ENCODE measurements at places on chromosomes 3 and 15.

DNA sequence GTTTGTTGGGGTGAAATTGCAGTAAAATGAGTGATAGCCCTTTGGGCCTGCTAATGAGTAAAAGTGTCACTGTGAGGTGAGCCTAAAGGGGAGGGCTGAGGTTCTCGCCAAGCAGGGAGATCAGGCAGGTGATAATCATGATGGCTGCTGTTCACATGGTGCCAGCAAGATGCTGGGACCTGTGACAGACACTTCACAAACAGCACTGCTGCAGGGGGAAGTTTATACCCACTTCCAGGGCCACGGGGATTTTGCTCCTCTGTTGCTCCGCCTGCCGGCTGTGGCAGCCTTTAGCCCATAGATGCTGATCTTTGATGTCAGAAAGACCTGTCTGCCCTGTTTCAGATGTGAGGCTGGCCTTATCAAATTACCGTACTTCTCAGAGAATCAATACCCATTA lies 96.7 kb downstream of the SV2B start:
- no peak for DNase-seq

- no peak for DNase-seq
These were observed 244.8 kb downstream of the LRRN1 start for GRCh38 chr3:4043867-4044575.

DNA sequence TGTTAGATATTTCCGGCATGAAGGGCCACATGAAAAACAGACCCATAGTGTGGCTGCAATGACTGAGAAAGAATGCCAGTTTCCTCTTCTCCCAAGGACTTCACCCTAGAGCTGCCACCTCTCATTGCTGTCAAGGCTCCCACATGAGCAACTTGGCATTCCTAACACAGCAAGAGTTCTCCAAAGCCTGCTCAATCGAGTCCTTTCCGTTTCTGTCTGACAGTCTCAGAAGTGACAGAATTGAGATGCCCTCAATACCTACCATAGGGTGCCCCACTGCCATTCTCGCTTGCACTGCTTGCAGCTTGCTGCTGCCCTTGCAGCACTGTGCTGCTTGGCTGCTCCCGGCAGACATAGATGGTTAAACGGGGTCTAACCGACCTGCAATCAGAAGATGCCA lies 44.3 kb downstream of the UBP1 start:
- no peak for DNase-seq

GRCh38 chr3:157529085-157529484 lies 25.9 kb upstream of the VEPH1 start:
- DNase-seq: no peak

DNA sequence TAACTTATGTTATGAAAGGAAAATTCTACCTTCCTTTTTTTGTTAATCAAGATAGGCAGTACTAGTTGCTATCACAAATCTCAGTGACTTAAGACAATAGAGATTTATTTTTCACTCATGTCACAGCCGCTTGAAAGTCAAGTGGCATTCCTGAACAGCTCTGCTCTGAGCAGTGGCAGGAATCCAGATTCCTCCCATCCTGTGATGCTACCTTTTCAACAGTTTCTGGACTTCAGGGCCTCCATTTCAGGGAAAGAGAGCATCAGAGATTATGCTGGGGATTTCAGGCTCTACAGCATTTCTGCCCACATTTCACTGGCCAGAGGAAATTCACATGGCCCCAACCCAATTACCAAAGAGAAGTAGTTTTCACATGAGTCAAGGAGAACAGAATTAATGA lies 83.4 kb downstream of the IL1RAP start:
- no peak for DNase-seq

DNA sequence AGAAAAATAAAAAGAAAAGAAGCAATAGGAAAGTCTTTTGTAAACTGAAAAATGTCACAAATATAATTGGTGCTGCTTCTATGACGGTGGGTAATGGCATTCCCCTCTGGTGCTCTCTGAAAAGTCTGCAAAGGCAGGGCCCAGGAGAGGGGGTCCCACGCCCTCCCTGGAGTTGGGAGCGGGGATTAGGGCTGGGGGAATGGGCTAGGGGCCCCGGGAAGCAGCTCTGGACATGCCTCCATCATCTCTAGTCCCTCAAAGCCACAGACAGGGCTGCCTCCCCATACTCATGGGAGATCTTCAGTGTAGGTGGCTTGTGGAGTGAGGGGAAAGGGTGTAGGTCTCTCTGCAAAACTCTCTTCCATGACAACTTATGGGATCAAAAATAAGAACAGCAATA lies 7.8 kb upstream of the RHCG start:
- DNase-seq: no peak

DNA sequence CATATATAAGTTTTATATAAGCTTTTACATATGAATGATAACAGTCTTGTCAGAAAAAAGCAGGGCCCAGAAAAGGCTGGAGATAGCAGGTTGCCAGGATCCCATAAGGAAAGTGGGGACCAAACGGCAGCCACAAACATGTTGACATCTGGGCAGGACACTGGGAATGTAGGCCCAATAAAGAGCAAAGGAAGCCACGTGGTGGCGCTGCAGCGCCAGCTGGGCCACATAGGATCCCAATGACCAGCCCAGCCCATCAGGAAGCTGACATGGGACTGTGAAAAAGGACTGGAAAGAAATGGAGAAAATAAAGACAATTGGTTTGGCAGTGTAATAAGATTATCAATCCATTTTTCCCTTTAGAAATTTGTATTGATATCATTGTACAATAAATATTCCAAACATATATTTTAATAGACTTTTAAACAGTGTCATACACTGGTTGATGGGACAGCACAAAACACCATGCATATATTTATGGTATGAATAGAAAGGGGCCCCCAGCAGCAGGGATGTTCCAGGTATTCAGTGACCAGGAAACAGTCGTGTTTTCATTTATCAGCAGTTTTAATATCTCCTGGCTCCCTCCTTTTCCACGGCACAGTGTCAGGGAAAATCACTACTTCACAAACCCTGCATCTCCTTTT lies 89.0 kb upstream of the STRIT1 start:
- DNase-seq: peak; percentile 38

DNA sequence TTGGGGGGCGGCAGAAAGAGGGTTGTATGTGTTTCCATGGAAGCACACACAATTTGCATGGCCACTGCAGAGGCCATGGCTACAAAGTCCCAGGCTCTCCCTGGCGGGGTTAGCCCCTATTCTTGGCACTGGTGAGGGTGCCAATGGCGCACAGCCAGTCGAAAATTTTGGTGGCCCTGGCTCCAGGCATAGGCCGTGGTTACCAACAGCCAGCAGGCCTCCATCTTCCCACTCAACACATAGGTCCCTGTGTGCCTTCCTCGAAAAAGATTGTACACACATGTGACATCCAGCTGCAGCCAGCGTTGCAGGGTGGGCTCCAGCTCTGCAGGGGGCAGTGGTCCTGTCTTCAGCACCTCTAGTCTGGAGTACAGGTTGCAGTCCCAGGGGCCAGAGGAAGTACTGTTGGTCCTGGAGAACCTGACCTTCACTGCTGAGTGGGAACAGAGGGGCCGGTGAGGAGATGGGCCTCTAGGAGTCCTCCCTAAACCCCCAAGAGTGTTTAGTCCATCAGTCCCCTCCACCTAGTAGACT lies 7.1 kb downstream of the P4HTM start:
- no peak for DNase-seq

DNA sequence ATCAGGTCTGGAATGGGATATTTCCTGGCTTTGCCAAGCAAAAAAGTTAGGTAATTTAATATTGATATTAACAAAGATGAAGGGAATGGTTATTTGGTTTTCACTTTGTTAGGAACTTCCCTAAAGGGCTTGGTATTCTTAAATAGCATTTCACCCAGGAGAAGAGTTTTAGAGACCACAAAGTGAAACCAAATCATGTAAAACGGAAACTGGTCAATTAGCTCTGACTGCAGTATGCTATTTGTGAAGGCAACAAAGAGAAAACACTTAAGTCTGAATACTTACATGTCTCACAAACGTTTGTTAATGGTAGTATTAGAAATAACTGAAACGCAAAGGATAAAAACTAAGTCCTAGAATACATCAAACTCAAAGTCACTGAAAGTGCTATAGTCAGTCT lies 32.4 kb upstream of the SETMAR start:
- DNase-seq: no peak

DNA sequence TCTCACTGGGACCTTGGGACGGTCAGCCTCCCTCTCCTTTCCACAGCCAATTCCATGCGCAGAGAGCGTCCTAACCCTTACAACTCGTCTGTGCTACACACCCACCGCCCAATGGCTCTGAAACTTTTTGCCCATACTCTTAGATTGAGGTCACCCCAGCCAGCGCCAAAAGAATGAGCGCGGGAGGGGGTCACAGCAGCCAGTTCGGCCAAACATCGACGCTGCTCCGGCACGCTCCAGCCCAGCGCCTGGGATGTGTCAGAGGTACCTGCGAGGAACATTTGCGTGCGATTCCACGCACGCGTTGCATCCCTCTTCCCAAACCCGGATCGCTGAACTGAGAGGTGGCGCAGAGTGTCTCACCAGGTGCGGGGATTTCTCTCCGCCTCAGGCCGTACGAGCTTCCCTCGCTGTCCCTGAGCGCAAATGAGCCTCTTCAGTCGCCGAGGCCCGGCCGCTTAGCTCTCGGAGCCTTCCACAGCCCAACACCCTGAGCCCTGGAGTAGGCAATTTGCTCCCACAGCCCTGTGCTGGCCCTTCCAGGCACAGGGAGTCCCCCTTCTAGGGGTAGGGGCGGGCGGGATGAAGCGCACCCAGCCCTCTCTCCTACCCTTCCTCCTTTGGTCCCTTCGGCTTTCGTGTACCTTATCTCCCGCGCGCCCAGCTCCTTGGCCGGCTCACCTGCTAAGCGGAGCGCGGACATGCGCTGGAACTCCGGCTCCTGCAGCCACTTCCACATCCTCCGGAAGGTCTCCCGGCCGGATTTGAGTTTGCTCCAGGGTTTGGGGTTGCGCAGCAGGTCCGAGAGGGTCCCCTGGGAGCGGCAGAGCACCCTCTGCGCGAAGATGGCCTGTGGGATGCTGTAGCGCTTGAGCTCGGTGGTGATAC lies 1.8 kb downstream of the ONECUT1 start:
- peak; percentile 45 for DNase-seq

DNA sequence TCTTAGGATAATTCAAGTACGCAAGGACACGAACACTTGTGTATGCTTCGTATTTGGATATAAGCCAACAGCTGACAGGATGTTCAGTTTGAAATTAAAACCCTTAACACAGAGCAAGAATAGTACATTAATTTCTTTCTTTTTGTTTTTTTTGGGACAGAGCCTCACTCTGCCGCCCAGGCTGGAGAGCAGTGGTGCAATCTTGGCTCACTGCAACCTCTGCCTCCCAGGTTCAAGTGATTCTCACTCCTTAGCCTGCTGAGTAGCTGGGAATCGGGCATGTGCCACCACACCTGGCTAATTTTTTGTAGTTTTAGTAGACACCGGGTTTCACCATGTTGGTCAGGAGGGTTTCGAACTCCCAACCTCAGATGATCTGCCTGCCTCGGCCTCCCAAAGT lies 32.4 kb downstream of the TOMM70 start:
- DNase-seq: no peak

DNA sequence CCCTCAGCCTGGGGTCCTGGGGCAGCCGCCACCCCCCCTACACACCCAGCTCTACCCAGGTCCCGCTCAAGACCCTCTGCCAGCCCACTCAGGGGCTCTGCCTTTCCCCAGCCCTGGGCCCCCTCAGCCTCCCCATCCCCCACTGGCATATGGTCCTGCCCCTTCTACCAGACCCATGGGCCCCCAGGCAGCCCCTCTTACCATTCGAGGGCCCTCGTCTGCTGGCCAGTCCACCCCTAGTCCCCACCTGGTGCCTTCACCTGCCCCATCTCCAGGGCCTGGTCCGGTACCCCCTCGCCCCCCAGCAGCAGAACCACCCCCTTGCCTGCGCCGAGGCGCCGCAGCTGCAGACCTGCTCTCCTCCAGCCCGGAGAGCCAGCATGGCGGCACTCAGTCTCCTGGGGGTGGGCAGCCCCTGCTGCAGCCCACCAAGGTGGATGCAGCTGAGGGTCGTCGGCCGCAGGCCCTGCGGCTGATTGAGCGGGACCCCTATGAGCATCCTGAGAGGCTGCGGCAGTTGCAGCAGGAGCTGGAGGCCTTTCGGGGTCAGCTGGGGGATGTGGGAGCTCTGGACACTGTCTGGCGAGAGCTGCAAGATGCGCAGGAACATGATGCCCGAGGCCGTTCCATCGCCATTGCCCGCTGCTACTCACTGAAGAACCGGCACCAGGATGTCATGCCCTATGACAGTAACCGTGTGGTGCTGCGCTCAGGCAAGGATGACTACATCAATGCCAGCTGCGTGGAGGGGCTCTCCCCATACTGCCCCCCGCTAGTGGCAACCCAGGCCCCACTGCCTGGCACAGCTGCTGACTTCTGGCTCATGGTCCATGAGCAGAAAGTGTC lies 30.2 kb downstream of the PTPN23 start:
- DNase-seq: no peak

- DNase-seq: no peak
These were observed 50.8 kb downstream of the PCSK6 start for GRCh38 chr15:101438482-101439284.

- no peak for DNase-seq
These were observed 24.9 kb upstream of the SENP5 start for GRCh38 chr3:196842567-196843434.

GRCh38 chr3:186454881-186455703 lies 89.1 kb downstream of the CRYGS start:
- DNase-seq: no peak

- no peak for DNase-seq
These were observed 334.9 kb downstream of the TBC1D5 start for GRCh38 chr3:17407576-17407975.

DNA sequence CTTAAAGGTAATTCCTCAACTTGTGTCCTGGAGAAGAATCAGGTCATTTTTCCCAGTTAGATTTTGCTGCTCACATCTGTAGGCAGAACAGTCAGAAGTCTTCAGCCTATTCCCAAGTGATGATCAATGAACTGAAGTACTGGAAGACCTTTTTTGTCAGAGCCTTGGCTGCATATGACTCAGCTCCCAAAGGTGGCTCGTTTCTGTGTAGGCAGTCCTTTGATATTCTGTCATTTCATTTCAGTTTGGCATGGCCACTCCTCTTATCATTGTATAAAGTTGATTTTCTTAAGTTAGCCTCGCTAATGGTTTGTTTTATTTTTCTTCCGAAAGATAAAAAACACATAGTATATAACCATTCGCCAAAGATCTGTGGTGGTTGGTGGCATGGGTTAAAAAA lies 90.7 kb downstream of the KLHL25 start:
- no peak for DNase-seq

DNA sequence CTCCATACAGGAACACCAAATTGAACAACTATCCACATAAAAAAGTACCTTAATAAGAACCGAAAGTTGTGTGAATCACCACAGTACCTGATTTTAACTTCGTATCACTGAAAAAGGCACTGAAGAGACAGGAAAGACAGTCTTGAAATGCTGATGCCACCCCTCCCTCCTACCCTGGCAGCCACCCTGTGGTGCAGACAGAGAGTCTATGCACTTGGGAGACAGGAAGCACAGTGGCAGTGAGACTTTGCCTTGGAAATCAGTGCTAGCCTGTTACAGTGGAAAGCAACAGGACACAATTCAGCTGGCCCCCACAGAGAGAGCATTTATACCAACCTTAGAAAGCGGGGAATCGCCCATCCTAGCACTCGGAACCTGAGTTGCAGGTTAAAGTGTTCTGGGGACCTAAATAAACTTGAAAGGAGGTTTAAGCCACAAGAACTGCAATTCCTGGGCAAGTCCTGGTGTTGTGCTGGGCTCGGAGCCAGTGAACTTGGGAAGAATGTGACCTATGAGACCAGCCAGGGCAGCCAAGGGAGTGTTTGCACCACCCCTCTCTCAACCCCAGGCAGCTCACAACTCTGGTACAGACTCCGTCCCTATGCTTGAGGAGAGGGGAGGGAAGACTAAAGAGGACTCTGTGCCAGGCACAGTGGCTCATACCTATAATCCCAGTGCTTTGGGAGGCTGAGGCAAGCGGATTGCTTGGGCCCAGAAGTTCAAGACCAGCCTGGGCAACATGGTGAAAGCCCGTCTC lies 240.1 kb downstream of the ISL2 start:
- peak; percentile 4 for DNase-seq

GRCh38 chr3:167858865-167859264 lies 123.3 kb downstream of the SERPINI1 start:
- no peak for DNase-seq

All from right kidney (tissue), 9 donors.